Activated CD4-positive, alpha-beta T cell treated with anti-CD3 and anti-CD28 coated beads, Interleukin-2, amount 50 U/mL, for 24 hours (primary cell): ENCODE measurements at places on chromosomes 7 and 10.

- no peak for DNase-seq
These were observed 132.7 kb downstream of the CNOT4 start for GRCh38 chr7:135377171-135377570.

DNA sequence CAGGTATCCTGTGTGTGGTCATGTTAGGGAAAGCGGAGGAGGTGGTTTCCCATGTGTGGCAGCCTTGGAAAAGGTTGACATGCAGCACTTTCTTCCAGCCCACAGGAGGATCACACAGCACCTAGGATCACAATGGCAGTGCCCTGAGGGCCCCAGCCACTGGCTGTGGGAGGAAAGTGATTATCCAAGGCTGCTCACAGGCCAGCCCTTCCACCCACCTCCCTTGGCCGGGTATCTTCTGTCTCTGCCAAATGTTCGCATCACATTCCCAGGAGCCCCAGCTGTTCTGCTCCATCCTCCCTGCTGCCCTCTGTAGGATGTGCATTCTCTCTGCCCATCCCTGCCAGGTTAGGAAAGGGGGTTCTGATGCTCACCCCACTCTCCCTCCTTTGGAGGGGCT, 2.5 kb upstream of the MLXIPL start:
- DNase-seq = no peak

DNA sequence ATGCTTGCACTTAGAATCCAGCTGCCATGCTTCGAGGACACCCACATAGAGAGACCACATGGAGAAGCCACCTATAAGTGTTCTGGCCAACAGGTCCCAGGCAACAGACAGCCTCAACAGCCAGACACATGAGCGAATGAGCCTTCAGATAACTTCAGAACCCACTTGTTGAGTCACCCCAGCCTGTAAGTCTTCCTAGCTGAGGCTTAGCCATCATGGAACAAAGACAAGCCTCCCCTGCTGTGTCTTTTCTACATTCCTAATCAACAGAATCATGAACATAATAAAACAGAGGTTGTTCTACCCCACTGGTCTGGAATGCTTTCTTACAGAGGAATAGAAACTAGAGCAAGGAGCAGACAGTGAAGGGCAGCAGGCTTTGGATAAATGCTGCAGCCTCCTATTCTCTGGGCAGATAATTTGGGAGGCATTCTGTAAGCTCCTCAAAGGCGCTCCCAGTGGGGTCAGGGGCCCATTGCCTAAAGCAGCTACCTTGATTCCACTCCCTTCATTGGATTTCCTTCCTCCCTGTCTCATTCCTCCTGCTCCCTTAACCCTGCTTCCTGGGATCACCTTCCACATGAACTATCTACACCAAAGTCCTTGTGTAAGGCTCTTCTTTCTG, 4.6 kb downstream of the TLL2 start:
- DNase-seq = no peak

DNA sequence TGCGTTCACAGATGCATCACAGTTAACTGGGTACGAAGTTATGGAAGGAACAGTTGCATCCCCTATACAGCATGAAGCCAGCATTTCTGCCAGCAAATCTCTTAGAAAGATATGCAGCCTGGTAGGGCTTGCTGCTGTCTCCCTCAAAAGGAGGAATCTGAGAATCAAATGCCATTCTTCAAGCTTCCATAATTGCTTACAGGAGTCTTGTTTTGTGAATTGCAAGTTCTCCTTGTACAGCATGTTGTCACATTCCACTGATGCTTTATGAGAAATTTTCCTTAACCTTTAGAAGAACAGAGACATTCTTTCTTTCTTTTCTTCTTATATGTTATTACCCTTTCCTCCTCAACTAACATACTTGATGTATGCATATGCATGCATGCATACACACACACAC, 134.6 kb downstream of the CHRM2 start:
- no peak for DNase-seq

DNA sequence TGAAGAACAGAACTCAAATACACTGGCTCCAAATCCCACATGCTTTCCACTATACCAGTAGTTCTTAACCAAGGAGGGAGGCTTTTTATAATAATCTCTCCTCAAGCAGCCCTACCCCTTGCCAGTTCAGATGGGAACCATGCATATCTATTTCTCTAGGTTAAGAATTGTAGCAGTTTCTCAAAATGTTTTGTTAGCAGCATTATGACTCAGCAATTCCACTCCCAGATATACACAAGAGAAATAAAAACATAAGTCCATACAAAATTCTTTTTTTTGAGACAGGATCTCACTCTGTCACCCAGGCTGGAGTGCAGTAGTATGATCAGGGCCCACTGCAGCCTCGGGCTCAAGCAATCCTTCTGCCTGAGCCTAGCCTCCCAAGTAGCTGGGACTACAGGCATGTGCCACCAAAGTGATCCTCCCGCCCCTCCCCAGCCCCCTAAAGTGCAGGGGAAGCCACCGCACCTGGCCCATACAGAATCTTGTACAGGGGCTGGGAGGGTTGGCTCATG, 18.1 kb downstream of the YWHAG start:
- DNase-seq = no peak

GRCh38 chr10:79396520-79396919, 48.9 kb downstream of the ZCCHC24 start:
- no peak for DNase-seq

DNA sequence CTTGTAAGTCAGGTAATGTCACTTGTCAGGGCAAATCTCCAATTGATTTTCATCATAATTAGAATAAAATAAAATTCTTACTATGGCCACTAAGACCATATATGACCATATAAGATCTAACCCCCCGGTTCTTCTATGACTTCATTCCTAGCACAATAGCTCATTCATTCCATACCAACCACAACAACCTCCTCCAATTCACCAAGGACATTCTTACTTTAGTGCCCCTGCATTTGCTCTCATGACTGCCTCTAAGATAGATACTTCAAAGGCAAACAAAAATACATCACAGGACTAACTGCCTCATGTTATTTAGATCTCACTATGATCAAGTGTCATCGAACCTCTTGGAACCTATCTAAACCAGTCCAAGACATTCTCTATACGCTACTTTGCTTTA, 90.8 kb downstream of the SNX13 start:
- no peak for DNase-seq

- no peak for DNase-seq
These were observed 21.7 kb downstream of the LARP4B start for GRCh38 chr10:909831-910230.

- DNase-seq = no peak
These were observed 19.6 kb upstream of the GPR37 start for GRCh38 chr7:124784879-124785818.

GRCh38 chr7:103856929-103857328, 132.5 kb downstream of the RELN start:
- DNase-seq = no peak

DNA sequence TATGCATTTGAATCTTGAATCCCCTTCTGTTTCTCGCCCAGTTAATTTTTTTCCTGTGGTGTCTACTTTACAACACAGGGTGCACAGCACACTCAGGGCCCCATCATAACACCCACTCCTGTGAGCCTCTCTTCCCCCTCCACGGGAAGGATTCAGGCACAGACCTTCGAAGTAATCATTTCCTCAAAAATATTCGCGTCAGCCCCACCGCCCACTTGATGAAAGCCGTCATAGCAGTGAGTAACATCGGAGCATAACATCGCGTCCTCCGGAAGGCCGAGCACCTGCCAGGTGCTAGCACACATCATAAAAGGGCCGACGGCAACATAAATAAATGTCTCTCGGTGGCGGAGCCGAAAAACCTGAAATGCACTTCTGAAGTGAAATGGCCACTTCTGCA, 201.7 kb upstream of the ADARB2 start:
- DNase-seq = peak; percentile 76

DNA sequence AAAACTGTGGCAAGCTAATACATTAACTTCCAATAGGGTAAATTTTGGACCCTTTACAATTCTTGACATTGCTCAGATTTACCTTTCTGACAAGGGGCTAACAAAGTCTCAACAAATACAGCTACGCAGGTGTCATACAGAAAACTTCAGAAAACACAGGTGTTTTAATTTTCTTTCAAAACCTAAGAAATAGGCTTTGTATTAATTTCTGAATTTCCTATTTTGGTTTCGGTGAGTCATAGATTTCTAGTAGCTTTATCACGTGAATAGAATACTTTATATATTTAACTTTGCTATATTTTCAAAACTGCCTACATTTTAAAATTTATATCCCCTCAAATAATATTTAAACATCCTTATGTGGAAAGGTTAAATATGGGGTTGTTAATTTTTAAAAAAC, 215.3 kb downstream of the DGKB start:
- DNase-seq = no peak

DNA sequence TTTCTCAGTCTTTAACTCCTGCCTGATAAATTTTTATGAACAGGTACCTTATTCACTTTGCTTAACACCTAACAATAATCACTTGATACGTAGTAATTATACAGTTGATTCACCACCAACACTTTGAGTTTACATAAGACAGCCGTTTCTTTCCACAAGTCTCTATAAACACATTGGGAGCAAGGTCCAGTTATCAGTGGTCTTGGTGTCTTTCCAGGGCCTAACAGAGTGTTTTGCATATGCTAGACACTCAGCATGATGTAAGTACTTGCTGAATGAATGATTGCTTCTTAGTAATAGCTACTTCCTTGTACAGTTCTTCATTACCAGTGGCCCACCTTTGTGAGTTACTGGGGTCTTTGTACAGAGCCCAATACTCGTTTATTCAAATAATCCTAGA, 6.4 kb downstream of the CLDN12 start:
- no peak for DNase-seq

- DNase-seq = no peak
These were observed 276.7 kb downstream of the PARD3 start for GRCh38 chr10:34538281-34538829.

GRCh38 chr7:2258661-2259365, 16.8 kb downstream of the NUDT1 start:
- no peak for DNase-seq

- no peak for DNase-seq
These were observed 66.3 kb upstream of the FRMD4A start for GRCh38 chr10:14397066-14397465.

- DNase-seq = no peak
These were observed 94.2 kb downstream of the HTR5A start for GRCh38 chr7:155164316-155164715.

- DNase-seq = no peak
These were observed 168.1 kb downstream of the WNT2 start for GRCh38 chr7:117154721-117155120.

GRCh38 chr7:133873187-133873586, 254.0 kb upstream of the LRGUK start:
- no peak for DNase-seq

GRCh38 chr10:129725890-129726631, 238.0 kb downstream of the EBF3 start:
- no peak for DNase-seq

DNA sequence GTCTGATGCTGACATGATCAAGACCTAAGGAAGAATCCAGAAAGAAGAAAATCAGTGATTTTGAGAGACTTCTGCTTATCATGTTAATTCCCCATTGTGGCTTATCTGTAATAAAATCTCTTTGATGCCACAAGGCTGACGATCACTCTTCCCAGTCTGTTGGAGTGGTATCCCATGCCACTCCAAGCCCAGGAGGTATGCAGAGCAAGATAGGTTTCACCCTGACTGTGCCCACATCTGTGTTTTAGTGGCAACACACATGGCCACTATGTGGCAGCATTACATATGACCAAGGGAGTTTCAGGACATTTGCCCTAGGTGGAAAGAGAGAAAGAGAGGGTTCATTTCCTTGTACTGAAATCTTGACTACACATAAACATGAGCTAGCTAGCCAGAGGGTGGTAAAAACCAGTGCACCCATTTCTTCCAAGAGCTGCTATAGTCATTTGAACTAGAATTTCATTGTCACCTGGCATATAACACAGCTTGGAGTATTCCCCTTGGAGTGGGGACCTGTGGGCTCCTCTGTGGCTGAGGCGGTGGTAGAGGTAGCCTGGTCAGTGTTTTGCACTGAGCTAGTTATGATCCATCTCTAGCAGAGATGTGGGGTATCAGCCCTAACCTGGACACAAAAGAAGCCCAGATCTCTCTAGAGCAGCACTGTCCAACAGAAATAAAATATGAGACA, 20.8 kb downstream of the LAMB4 start:
- no peak for DNase-seq
